ENCODE measurements at places on chromosomes 2 and 18.

GRCh38 chr2:203112342-203112741 lies 97.7 kb downstream of the NBEAL1 start:
- no peak for DNase-seq

DNA sequence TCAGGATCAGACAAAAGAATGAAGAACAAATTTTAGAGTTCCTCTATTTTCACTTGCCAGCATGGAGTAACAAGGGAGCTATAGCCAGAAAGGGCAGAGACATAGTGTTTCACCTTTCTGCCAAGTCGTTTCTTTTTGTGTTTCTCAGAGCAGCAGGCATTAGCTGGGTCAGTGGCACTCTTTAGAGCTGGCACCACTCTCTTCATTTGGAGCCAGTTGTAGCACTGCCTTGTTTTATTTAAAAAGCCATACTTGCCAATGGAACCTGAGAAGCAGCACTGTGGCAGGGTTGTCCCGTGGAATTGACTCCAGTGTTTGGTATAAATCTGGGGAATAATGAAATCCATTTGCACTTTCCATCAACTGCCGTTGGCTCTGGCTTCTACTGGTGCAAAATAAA lies 64.0 kb downstream of the LRRTM4 start:
- no peak for DNase-seq

DNA sequence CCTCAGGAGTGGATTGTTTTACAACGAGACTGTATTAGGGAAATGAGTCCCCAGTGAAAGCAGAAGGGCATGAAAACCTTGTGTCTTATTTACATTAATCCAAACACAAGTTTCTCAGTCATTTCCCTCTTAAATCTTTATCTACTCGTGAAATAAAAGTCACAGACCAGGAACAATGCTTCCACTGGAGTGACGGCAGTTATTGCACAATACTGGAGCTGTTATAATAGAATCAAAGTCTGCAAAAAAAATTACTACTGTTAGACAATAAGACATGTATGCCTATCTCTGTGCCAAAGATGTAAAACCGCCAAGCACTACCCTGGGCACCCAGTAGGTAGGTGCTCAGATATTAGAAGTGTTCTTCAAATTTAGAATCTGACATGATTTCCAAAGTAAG lies 375.5 kb downstream of the ZNF521 start:
- no peak for DNase-seq

DNA sequence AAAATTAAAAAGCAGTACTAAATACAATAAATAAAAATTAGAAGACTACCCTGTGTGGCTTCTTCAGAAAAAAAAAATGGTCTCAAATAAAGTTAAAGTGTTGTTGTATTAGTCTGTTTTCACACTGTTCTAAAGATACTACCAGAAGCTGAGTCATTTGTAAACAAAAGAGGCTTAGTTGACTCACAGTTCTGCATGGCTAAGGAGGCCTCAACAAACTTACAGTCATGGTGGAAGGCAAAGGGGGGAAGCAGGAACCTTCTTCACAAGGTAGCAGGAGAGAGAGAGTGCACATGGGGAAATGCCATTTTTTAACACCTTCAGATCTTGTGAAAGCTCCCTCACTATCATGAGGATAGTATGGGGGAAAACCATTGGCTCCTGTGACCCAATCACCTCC lies 612.8 kb downstream of the RNF144A start:
- no peak for DNase-seq

GRCh38 chr18:46096651-46097300 lies 1.3 kb downstream of the ATP5F1A start:
- no peak for DNase-seq

- no peak for DNase-seq
These were observed 244.5 kb downstream of the TXNL1 start for GRCh38 chr18:56393870-56394269.

GRCh38 chr2:126952216-126952615 lies 53.5 kb downstream of the TEX51 start:
- DNase-seq = no peak

- peak; percentile 39 for DNase-seq
These were observed 47.7 kb downstream of the RAB10 start for GRCh38 chr2:26081556-26081955.

DNA sequence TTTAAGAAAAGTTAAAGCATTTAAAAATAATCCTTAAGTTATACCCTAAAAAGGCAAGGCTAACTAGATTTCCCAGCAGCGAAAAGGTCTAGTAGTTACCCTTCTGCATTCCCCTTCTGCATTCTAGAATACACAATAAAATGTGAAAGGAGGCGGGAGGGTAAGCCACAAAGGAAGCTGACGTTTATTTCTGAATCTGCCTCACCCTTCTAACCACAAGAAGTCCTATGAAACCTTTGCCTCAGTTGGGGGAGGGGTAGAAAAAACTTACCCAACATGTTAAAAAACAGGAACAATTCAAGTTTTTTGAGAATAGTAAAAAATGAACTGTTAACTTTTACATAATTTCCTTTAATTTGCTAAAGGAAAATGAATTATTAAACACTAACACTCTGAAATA lies 11.3 kb downstream of the STK17B start:
- peak; percentile 95 for DNase-seq

DNA sequence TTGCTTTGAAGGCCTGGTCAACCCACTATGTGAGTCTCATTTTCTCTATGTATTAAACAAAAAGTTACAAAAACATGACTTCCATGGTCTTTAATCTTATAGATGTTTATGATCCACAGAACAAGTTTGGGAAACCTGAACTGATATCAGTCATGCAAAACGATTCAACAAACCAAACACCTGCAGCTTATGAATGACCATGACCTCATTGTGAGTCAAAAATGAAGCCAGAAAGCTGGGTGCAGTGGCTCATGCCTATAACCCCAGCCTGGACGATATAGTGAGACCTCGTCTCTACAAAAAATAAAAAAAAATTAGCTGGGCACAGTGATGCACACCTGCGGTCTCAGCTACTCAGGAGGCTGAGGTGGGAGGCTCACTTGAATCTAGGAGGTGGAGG lies 270.4 kb upstream of the CCDC68 start:
- DNase-seq = no peak

- no peak for DNase-seq
These were observed 77.0 kb downstream of the EDAR start for GRCh38 chr2:108911807-108912628.

DNA sequence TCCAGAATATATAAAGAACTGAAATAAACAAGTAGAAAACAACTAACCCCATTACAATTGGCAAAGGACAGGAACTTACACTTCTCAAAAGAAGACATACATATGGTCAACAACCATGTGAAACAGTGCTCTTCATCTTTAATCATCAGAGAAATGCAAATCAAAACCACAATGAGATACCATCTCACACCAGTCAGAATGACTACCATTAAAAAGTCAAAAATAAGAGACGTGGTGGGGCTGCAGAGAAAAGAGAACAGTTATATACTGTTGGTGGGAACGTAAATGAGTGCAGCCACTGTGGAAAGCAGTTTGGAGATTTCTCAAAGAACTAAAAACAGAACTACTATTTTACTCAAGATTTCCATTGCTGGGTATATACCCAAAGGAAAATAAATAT lies 1696.3 kb upstream of the TMEFF2 start:
- no peak for DNase-seq

DNA sequence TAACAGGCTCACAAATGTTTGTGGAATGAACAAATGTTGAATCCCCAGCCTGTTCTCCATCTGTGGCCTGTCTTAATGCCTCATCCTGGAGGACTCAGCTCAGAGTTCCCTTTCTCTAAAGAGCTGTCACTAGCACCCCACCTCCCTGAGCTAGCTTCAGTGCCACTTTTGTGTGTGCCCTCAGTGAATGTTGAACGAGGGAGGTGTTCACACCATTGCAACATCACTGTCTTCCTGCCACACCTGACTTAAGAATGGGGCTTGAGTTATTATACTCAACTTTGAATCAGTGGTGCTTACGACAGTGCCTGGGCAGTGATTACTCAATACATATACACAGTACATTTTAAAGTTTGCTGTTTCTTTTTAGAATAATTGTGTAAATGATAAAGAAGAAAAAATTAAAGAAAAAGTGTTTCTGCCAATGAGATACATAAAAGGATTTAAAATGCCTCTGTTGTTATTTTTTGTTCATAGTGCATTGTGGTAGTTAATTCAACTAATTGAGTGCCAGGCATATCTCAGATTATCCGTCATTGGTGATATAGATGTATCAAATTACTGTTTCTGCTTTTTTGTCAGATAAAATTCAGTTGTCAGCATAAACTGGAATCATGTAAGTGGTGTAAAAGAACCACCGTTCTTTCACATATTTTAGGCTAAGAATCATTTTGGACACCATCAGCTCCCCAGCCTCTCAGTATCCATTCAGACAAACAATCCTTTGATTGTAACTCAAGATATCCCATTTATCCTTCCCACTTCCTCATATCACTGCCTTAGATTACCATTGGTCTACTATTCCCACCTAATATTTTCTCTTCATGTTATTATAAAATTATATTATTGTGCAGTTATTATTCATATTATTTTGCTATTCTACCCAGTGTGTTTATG lies 304.7 kb downstream of the PTPRM start:
- no peak for DNase-seq

DNA sequence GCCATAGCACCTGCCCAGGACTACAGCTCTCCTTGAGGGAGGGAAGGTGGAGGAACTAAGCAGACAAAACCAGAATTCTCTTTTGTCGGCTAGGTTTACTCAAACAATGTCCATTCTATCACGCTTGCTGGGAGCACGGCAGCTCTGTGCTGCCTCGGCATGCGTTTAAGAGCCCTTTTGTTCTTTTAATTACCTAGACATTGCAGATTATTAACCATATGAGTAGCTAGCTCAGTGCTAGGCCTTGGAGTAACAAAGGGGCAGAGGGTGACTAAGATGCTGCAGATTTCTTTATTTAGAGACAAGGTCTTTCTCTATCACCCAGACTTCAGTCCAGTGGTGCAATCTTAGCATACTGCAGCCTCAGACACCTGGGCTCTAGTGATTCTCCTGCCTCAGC lies 11.1 kb downstream of the MSGN1 start:
- DNase-seq = no peak

DNA sequence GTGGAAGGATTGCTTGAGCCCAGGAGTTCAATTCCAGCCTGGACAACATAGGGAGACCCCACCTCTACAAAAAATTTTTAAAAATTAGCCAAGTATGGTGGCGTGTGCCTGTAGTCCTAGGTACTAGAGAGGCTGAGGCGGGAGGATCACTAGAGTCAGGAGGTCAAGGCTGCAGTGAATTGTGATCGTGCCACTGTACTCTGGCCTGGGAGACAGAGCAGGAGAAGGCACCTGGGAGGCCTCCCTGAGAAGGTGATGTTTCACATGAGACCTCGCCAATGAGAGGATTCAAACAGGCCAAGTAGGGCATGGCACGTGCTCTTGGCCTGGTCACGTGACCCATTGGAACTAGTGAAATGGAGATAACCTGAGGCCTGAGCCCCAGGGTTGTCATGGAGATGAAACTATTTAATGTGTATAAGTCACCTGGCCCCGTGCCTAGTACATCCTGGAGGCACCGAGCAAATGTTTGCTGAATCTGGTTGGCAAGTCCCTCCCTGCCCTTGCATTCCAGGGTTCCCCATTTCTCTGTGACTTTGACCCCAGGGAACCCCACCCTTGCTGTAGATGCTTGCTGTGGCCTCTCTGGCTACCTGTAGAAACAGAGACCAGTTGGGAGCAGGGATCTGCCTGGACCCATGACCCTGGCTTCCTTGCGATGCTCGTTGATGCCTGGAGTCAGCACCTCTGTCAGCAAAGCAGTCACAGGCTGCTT lies 26.1 kb upstream of the ROCK2 start:
- DNase-seq = no peak

GRCh38 chr2:12070581-12070980 lies 324.1 kb downstream of the LPIN1 start:
- no peak for DNase-seq

- DNase-seq = peak; percentile 8
These were observed 140.9 kb downstream of the CAPN13 start for GRCh38 chr2:30666266-30666874.

- no peak for DNase-seq
These were observed 104.6 kb downstream of the TPGS2 start for GRCh38 chr18:36724169-36724568.

- no peak for DNase-seq
These were observed 96.2 kb downstream of the BARD1 start for GRCh38 chr2:214713080-214713830.

- no peak for DNase-seq
These were observed 288.1 kb downstream of the EPHA4 start for GRCh38 chr2:221283896-221284545.

- DNase-seq = no peak
These were observed 243.0 kb downstream of the HDAC4 start for GRCh38 chr2:239157771-239158170.

GRCh38 chr2:195017890-195018289 lies 639.1 kb upstream of the SLC39A10 start:
- DNase-seq = no peak

GRCh38 chr2:70959851-70960832 lies 18.3 kb upstream of the ANKRD53 start:
- DNase-seq = no peak

DNA sequence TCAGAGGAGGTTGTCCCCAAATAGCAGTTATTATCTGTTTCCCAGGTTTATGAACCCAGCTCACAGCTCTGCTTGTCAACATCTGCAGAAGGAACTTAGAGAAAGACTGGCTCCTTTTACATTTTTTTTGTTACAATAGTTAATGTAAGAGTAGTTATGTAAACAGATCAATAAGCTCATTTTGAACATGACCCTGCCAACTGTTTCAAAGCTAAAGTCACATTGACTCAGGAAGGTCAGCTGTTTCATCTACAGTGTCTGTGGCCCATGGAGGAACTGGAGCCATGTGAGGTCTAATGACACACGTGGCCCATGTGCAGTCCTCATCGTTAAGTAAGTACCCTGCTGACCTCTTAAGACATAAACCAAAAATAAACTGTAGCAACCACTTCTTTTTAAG lies 97.1 kb downstream of the SH3RF3 start:
- peak; percentile 87 for DNase-seq

- no peak for DNase-seq
These were observed 96.8 kb downstream of the MTCL1 start for GRCh38 chr18:8802017-8802672.

DNA sequence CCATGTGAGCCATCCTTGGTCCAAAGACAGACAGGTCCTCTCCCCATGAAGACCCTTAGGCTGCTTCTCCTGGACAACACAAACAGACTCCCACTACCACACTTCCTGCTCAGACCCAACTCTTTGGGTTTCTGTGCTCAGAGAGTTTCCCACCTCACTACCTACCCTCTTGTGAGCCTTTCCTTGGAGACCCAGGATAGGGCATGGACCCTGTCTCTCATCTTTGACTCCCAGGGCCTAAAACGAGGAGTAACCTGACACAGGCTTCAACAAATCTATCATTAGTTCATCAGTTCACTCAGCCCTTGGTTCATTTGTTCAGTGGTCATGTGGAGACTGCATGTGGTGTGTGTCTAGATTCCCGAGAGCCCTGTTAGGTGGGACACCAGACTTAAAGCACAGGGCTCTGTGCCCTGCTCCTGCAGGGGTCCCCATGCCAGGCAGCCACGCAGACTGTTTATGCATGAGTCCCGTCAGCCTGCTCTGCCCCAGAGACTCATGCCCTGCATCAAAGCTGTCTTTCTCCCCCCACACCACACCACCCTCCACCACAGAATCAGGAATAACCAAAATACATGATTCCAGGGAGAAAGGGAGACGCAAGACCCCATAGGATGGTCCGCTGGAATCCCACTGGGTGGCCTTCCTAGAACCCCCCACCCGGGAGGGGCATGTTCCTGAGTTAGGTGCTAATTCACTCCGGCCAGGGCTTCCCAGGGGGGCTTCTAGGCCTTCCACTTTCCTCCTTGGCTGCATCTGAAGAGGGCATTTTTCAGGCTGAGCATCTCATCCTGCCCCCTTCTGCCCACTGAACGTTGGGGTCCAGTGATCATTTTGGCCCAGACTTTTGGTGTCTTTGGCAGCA lies 100.2 kb upstream of the TEX51 start:
- no peak for DNase-seq

All from inflammatory macrophage treated with lipopolysaccharide for 1 hour (primary cell).